Mucosa of descending colon (tissue), 3 donors: ENCODE measurements at places on chromosomes 4 and X. TPM values are rescaled to one million over a fixed set of nuclear protein-coding genes. Genes with fewer than 3 reads are reported as not detected.

SMIM10L2A gene
- 1.1 TPM for total RNA-seq

- DNase-seq = no peak
These were observed 12.8 kb upstream of the BOD1L1 start for GRCh38 chr4:13640149-13640940.

- DNase-seq = no peak
These were observed 11.7 kb downstream of the MFAP3L start for GRCh38 chr4:170014359-170015011.

GRCh38 chr4:31411565-31411964, 691.4 kb downstream of the PCDH7 start:
- DNase-seq = no peak

LEF1 gene
- 3.9 TPM for total RNA-seq

GRCh38 chrX:88865634-88866033, 118.6 kb downstream of the CPXCR1 start:
- no peak for DNase-seq

DNA sequence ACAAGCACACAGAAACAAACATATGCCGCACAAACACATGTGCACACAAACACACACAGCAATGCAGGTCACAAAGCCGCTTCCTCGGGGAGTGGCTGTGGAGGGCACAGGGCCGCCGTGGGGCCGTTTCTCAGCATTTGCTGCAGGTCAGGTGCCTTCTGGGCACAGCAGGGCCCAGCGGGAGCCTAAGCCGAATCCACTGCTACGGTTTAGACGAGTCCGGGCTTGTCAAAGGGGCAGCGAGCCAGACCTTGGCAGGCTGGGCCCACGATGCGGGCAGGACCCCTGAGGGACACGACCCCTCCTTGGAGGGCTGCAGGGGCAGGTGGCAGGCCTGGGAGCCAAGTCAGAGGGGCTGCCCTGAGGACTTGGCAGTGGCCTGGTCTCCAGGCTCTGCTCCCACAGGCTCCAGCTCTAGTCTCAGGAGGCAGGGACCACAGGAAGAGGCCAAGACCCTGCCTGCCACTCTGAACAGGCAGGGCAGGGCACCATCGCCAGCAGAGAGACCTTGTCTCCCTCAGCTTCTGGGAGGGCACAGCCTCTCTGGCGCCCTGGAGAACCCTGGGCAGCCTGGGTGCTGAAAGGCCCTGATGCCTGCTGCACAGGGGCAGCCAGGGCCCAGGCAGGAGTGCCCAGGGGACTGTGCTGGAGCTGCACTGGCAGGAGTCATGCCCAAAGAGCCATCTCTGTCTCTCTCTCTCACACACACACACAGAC, 5.5 kb upstream of the ATP2B3 start:
- no peak for DNase-seq

BTK gene
- total RNA-seq = 1.8 TPM

DNA sequence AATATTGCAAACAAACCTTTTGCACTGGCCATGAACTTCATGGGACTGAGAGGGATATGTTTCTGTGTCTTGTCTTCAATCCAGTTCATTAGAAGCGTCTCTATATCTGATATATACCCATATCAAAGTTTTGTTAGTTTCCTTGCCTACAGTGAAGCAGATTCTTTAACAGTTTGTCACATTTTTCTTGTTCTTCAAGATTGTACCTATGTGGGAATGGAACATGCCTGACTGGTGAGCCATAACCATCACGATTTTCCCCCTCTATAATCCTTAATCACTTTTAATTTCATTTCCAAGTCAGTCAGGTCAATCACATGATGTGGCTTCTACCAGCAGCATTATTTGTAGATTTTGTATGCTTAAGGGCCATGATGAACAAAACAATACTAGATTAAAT, 197.1 kb upstream of the PDE5A start:
- no peak for DNase-seq

PCDH10 gene
- 0.32 TPM for total RNA-seq

- no peak for DNase-seq
These were observed 9.6 kb downstream of the CA5B start for GRCh38 chrX:15747626-15748173.

- no peak for DNase-seq
These were observed 26.6 kb downstream of the ZRSR2 start for GRCh38 chrX:15816886-15817285.

DNA sequence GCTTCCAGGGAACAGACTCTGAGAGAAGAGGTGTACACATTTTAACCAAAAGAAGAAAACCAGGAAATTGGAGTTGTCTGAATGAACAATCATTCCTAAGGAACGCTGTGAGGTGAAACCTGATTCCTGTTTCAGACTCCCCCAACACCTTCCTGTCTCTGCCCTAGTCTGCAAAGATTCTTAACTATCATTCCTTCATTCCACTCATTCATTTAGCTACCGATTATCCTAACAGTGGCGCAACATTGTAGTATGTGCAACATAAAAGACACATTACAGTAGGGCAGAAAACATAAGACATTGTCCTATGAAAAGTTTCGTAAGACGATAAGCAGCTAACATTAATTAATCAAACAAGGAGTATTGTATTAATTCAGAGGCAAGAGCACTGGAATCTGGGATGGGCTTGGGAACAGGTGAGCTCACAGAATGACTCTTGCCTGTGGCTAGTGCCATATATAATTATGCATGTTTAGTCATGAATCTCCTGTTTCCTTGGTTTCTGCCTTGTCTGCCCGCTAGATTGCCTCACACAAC, 23.8 kb upstream of the ADH7 start:
- DNase-seq = no peak

ATP5ME gene
- 330 TPM for total RNA-seq

DNA sequence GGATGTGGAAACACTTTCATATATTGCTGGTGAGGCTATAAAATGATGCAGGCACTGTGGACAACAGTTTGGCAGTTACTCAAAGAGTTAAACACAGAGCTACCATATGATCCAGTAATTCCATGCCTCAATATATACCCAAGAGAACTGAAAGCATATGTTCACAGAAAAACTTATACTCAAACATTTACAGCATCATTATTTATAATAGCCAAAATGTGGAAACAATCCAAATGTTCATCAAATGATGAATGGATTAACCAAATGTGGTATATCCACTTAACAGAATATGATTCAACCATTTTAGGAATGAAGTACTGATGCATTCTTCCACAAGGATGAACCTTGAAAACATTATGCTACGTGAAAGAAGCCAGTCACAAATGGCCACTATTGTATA, 603.8 kb downstream of the IQCM start:
- no peak for DNase-seq

DNA sequence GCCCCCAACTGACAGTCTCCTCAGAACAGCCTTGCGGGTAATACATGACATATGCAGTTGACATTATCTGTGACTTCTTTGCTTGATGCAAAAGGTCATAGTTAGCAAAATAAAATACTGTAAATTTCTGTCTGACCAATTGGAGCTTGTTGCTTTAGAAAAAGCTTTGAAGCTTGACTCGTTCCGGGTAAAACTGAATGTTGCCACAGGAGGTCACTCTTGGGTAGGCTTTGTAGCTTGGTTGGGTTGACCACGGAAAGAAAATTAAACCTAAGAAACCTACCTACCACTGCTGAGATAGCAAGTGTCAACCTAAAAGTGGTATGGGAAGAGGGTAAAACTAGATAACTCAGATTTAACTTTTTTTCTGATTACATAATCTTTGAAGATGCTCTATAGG, 23.2 kb downstream of the PRPS2 start:
- no peak for DNase-seq

DNA sequence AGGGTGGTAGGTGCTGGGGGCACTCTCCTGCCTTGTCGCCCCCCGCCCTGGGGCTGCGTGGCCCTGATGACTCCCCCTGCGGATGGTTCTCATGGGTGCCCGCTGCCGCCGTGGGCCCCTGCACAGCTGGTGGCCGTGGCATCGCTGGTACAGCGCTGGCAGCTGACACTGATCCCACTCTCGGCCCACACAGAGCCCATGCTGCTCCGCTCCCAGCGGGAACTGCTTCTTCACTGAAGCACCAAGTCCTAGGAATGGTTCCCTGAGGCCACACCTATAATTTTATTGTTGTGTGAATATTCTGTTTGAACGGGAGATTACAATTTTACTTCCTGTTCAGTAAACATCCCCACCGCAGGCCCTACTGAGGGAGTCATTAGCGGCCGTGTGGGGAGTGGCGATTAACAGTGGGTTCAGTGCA, 138.6 kb upstream of the NKX1-1 start:
- DNase-seq = peak; percentile 62

DNA sequence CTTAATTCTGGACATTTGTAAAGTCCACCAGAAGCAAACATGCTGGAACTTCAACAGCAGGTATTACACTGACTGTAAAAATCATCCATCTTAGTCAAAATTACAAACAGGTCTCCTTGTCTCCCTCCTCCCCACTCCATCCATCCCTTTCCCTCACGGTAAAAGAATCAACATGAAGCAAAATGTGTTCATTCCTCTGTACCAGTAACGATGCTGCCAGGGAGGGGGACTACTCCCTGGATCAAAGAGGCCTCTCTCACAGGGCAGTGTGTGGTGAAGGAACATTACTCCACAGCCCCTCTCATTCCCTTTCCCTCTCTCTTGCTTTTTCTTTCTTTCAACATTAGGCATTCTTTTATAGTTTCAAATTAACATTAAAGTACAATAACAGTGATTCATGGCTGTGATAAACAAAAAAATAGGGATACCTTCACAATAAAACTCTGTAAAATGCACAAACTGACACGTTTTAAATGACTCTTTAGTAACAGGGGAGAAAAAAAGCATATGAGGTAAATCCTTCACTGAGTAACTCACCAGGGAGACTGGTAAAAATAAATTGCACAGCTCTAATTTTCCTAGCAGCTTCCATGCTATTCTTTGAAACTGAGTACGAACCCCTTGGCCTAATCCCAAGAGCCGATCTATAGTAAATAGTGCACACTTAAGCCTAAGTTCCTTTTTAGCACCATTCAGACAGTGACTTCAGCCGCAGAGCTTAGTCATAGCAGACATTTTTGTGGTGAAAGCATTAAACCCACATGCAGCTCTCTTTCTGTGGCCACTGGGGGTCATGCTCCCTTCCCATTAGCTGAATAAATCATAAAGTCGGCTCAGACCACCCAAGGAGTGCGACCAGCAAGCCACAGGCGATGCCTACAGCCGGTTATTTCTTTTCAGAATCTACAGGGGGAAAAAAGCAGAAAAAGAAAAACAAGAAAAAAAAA, 215.6 kb upstream of the GYPA start:
- no peak for DNase-seq

- DNase-seq = no peak
These were observed 50.8 kb downstream of the MAOA start for GRCh38 chrX:43706786-43707370.

HEPH gene
- 160 TPM for total RNA-seq

- DNase-seq = no peak
These were observed 554.4 kb downstream of the ARAP2 start for GRCh38 chr4:35689870-35690269.

DNA sequence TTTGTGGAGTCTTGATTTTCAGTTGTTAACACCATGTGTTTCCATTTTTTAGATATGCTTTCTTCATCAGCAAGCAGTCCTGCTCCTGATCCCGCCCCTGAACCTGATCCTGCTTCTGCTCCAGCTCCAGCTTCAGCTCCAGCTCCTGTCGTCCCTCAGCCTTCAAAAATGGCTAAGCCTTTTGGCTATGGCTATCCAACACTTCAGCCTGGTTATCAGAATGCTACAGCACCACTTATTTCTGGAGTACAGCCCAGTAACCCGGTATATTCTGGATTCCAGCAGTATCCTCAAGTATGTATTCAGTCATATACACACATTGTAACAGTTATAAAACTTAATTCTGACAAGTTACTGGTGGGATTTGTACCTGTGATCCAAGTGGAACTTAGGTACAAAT, 60.9 kb downstream of the SEC24B start:
- no peak for DNase-seq

DNA sequence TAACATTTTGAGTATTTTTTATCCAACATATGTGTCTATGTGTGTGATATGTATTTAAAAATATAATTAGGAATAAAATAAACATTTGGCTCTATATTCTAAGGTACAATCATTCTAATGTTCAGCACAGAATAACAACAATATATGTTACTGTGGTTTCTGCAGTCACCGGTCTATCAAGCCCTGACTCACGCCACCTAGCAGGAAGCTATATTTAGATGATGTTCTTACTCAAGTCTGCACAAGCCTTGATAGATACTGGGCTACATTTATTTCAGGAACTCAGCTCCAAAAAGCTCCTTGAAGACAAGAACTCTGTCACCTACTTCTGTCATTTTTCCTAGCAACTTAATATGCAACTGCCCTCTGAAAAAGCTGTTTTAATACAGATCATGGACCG, 152.0 kb upstream of the FTHL17 start:
- no peak for DNase-seq

CFAP299 gene
- not detected for total RNA-seq

DNA sequence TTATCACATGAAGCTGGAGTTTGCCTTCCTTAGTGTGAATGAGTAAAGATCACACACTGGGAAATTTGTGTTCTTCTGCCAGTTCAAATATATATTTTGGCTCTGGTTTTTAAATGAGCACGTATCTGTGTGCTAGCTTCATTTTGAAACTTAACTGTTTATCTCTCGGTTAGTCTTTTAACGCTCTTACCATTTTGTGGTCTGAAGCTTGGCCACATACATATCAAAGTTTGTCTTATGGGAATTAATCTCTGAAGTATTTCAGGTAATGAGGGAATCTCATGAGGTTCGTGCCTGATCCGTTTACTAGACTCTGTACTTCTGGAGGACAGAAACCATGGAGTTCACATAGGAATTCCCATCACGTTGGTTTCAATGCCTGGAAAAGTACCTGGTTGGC, 13.8 kb downstream of the ATP10D start:
- no peak for DNase-seq

TMSB15B gene
- 4.4 TPM for total RNA-seq

- no peak for DNase-seq
These were observed 323.2 kb upstream of the INTU start for GRCh38 chr4:127309369-127310102.

DNA sequence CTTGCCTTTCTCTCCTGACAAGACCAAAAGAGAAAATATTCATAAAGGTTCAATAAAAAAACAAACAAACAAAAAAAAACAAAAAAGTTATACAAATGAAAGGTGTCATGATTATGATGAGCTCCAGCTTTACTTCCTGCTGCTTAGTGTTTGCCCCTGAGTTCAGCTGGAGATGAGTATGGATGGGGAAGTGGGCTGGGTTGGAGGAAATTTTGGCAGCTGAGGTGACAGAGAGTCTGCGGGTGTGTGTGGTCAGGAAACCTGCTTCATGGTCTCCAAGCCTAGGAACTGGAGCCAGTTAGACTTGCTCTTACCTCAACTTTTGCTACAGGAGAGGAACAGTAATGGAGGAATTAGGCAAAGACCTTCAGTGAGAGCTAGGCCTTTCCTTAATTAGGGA, 4.3 kb upstream of the CYSLTR1 start:
- DNase-seq = no peak

BEX5 gene
- 0.96 TPM for total RNA-seq

DNA sequence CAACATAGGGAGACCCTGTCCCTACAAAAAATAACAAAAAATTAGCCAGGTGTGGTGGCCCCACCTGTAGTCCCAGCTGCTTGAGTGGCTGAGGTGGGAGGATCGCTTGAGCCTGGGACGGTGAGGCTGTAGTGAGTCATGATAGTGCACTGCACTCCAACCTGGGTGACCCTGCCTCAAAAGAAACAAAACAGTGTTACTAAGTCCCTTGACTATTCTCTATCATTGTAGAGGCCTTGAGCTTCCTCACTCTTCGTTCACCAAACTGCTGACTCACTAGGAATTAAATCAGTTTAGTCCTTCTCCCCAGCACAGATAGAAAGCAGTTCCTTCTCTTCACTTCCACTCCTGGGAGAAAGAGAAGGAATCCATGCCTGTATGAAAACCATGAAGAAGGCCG, 14.5 kb downstream of the CDS1 start:
- DNase-seq = no peak

GRCh38 chr4:6991771-6992557, 51.2 kb upstream of the TADA2B start:
- no peak for DNase-seq

GRCh38 chrX:20132666-20133065, 9.0 kb downstream of the EIF1AX start:
- DNase-seq = no peak
